ENCODE measurements at places on chromosomes 5 and 9. TPM values are rescaled to one million over a fixed set of nuclear protein-coding genes. Genes with fewer than 3 reads are reported as not detected.

CCDC183 gene
- 0.88 TPM for total RNA-seq

ZNF454 gene
- total RNA-seq = not detected

TEX48 gene
- total RNA-seq = not detected

FBP2 gene
- total RNA-seq = not detected

SPATA31D4 gene
- not detected for total RNA-seq

FGF10 gene
- not detected for total RNA-seq

TDRD7 gene
- 5.3 TPM for total RNA-seq

SAXO1 gene
- not detected for total RNA-seq

GDNF gene
- not detected for total RNA-seq

CAMK4 gene
- 31.2 TPM for total RNA-seq

TPM2 gene
- 3.8 TPM for total RNA-seq

CRB2 gene
- 3.4 TPM for total RNA-seq

GPR150 gene
- total RNA-seq = not detected

HEXB gene
- total RNA-seq = 35.4 TPM

ZDHHC11B gene
- total RNA-seq = 0.29 TPM

RNF183 gene
- not detected for total RNA-seq

N4BP3 gene
- 22.3 TPM for total RNA-seq

RASEF gene
- not detected for total RNA-seq

RUFY1 gene
- 47.7 TPM for total RNA-seq

FAM151B gene
- total RNA-seq = not detected

GRHPR gene
- 105 TPM for total RNA-seq

ESM1 gene
- not detected for total RNA-seq

NADK2 gene
- 38.6 TPM for total RNA-seq

ADAMTS16 gene
- not detected for total RNA-seq

MAST4 gene
- 21.9 TPM for total RNA-seq

CRHBP gene
- 41.6 TPM for total RNA-seq

FSD1L gene
- 7.9 TPM for total RNA-seq

PCDHB2 gene
- total RNA-seq = not detected

IL9 gene
- not detected for total RNA-seq

ANKRD31 gene
- 0.13 TPM for total RNA-seq

CBY3 gene
- total RNA-seq = not detected

NDOR1 gene
- 61.3 TPM for total RNA-seq

DNM1 gene
- 1.8 TPM for total RNA-seq

LPAR1 gene
- total RNA-seq = not detected

KLF4 gene
- total RNA-seq = not detected

IL7R gene
- total RNA-seq = 4.7 TPM

TMC1 gene
- total RNA-seq = not detected

LVRN gene
- not detected for total RNA-seq

Data from OCI-LY7 (cell line).